ENCODE measurements at places on chromosomes 3 and 15. TPM values are rescaled to one million over a fixed set of nuclear protein-coding genes. Genes with fewer than 3 reads are reported as not detected.

Gene AQR
- 32.7 TPM for total RNA-seq

Gene SLITRK3
- 0.51 TPM for total RNA-seq

Gene ANKDD1A
- 14.4 TPM for total RNA-seq

Gene SELENOK
- 21.4 TPM for total RNA-seq

Gene RAB8B
- total RNA-seq = 31.3 TPM

Gene C15orf40
- 16.3 TPM for total RNA-seq

Gene NEIL1
- total RNA-seq = 22.7 TPM

Gene PLS1
- total RNA-seq = 1.4 TPM

GRCh38 chr3:108292450-108292849, 3.9 kb upstream of the HHLA2 start:
- DNase-seq = no peak

DNA sequence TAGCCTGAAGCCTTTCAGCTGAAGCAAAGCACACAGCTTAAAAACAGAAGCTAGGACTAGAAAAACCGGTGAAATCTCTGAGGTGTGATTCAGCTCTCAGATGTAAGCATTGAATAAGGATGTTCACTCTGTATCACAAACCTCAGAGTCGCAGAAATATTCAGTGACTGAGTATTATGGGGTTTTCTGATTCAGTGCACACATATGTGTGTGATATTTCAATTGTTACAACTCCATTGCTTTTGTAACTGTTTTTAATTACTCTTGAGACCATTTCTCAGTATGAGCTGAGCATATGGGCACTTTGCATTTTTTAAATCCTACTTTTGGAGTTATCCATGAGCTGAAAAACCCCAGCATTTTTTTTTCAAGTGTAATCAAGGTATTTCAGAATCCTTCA, 868.8 kb downstream of the NTRK3 start:
- no peak for DNase-seq

DNA sequence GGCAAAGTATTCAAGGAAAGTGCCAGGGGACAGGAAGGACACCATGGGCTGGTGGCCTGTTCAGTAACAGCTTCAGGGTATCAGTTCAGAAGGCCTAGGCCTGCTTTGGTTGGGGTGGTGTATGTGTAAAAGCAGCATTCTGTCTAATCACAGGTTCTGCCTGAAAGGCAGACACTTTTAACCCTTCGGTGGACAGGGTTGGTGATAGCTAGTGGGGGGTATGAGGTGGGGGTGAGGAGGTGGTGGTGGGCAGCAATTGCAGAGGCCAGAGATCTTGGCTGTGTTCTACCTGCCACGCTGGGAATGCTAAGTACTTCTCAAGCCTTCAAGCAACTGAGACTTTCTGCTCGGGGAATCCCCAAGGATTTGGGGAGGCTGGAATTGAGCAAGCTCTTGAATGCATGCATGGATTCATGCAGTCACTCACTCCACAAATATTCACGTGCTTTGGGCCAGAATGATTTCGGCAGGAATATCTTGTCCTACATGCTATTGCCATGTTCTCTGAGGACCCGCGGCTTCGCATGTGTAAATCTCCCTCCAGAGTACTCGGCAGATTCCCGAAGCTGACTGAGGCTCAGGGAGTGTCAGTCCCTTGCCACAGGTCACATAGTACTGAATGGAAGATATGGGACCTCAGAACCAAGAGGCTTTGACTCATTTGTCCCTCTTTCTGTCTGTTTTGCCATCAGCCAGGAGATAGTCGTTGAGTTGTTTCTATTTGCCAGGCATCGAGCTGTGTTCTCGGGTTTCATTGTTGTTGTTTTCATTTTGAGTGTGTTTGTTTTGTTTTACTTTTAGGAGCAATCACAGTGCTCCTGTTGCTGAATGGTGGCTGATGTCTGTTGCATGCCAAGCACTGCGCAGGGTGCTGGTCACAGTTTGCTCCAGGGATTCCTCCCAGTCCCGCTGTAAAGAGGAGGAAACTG, 65.5 kb downstream of the SMAD3 start:
- no peak for DNase-seq

- no peak for DNase-seq
Observed at GRCh38 chr15:51390241-51390965, 48.9 kb downstream of the GLDN start.

GRCh38 chr3:113170771-113171170, 40.6 kb upstream of the BOC start:
- DNase-seq = no peak

DNA sequence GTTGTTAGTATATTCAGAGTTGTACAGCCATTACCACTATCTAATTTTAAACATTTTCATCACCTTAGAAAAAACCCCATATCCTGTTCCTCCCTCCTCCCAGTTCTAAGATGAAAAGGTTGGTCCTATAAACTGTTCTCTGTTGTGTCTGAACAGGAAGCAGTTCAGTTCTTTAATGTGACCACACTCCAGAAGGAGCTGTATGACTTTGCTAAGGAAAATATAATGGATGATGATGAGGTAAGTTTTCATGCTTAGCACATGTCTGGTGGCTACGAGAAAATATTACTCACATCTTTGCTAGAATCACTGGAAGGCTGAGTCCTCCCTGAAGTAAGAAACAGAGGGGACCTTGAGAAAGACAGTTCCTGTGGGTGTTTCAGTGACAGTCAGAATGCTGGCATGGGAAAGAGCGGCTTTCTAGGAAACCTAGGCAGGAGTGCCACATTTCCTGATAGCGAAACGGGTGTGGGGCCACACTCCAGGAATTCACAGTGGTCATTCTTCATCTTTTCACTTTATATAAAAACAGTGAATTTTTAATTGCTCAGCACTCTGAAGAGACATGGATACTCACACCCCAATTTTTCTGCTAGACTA, 20.3 kb downstream of the CRTAP start:
- no peak for DNase-seq

DNA sequence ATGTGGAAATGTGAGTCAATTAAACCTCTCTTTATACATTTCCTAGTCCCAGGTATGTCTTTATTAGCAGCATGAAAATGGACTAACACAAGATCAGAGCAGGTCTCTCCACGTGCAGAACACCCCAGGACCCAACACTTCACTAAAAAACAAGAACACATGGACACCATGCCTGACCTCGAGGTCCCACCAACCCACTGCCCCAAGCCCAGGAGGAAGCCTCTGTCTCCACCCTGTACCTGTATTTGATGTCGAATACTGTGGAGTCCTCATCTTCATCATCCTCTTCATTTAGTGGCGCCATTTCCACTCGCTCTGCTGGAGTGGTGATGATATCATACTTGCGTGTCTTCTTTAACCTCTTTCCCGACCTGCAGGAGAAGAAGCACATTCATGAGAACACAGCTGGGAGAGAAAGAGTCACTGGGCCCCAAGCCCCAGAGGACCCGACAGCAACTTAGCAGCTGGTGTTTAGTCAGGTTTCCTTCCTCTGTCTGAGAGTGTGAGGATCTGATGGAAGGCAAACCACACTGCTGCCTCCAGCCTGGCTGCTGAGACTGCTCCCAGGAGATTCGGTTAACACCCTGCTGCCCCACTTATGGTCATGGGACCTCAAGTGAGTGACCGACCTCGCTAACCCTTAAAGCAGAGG, 25.5 kb downstream of the FAM174B start:
- no peak for DNase-seq

DNA sequence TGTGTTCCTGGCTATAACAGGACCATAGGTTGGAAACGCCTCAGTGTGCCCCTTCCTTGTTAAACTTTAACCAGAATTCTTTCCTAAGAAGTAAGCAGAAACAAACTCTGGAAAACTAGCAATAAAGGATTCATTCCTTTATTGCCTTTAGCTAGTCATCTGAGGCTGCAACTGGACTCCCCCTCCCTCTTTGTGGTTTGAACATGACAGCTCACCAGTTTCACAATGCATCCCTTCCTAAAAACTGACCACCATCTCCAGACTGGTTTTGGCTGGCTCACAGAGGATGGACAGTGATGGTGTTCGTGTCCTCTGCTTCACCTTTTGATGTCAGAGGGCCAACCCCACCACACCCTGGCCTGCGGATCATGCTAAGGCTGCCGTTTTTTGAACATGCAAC, 27.9 kb upstream of the TGFBR2 start:
- no peak for DNase-seq

DNA sequence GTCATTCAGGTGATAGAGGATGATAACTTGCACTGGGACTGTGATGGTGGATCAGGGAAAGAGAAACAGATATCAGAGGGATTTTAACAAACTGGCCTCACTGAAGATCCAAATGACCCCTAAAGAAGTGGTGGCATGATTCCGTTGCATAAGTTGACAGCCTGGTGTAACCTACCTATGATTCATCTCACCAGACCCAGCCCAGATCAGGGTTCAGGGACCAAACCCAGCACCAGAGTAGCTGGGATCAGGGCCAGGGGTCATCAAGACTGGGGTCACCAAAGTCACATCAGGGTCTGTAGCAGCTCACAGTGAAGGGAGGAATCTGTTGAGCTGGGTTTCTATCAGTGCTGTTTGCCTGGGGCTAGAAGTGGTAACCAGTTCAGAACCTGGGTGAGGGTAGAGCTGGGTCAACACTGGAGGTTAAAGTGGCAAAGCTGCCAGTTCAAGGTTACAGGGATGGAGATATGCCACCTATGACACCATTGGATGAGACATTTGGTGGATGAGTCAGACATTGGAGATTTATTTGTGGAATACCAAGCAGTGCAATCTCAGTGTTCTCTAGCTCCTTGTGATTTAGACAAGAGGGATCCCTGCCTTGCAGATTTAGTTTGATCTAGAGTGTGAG, 35.9 kb downstream of the CASR start:
- no peak for DNase-seq

- DNase-seq = no peak
Observed at GRCh38 chr3:10205451-10206165, 40.9 kb downstream of the IRAK2 start.

- DNase-seq = peak; percentile 42
Observed at GRCh38 chr3:193190146-193190786, 50.8 kb upstream of the PLAAT1 start.

DNA sequence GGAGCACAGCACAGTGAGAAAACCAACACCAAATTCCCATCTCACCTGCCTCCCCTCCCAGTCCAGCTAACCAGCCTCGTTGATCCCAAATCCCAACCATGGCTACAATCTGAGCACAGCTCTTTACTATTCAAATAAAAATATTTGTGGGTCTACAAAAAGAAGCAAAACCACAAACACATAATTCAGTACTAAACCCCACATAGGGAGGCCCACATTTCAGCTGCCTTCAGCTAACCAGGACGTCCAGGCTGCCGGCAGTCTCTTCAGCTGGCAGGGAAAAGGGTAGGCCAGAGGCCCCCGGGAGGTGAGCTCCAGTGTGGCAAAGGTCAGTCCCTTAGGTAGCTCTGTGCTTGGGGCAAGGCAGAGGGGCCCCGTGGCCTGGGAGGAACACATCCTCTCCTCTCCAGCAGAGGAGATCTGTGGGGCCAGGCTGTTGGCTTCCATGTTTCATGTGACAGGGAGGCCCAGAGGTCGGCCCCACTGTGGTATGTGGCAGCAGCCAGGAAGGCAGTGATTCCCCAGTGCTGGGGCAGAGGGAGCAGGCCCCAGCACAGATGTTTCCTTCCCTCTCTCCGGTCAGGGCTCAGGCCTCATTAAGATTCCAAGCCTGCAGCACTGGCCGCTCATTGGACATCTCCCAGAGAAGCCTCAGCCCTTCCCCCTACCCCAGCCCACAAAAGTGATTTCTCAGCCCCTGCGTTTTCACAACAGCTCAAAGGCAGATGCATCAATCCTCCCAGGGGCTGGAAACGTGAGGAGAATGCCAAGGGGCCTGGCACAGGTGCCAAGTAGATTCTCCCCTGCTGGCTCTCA, 381.4 kb downstream of the NTRK3 start:
- DNase-seq = peak; percentile 66

GRCh38 chr3:124764746-124765145, 34.5 kb downstream of the UMPS start:
- DNase-seq = peak; percentile 37

DNA sequence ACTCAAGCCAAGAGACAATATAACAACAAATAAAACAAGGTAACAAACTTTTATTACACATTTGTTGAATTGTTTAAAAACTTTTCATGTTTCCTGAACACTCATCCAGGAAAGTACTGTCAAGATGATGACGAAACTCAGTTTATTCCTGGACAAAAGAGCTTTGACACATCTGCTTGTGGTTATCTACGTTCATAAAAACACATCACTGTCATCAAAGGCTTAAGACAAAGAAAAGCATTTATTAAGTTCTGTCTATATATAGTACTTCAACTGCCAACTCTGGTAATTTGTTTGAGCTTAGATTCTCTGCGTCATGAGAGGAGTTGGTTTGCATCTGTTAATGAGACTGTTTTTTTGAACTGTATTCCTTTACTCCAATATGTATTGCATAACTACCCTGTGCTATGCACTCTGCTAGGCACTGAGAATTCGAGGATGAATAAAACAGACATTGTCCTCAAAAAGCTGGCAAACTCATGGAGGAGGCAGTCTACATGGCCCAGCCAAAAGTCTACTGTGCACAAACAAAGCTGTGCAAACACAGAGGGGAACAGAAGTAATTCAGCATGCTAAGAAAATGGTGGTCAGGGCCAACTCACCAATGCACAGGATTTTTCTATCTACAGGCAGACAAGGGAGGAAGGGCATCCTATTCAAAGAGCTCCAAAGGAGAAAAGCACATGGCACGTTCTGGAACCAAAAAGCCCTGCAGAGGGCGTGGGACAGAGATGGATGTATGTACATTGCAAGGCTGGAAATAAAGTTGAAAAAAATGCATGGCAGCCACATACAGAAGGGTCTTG, 21.5 kb downstream of the PLD1 start:
- DNase-seq = peak; percentile 79
